ENCODE measurements at places on chromosomes 2 and 18. TPM values are rescaled to one million over a fixed set of nuclear protein-coding genes. Genes with fewer than 3 reads are reported as not detected.

DNA sequence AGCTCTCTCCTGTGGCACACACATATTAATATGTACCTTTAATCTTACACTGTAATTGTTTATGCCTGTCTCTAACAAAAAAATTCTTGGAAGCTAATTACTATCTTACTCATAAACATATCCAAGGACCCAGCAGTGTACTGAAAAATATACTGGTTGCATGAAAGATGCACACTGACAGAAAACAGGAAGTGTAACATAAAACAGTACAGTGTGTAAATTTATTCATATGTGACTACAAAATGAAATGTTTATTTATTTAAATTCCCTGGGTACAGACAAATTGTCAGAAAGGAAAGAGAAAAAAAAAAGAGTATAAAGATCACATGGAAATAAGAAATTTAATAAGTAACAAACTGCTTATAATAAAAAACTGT lies 28.5 kb downstream of the TMEM131 start:
- no peak for DNase-seq

DNA sequence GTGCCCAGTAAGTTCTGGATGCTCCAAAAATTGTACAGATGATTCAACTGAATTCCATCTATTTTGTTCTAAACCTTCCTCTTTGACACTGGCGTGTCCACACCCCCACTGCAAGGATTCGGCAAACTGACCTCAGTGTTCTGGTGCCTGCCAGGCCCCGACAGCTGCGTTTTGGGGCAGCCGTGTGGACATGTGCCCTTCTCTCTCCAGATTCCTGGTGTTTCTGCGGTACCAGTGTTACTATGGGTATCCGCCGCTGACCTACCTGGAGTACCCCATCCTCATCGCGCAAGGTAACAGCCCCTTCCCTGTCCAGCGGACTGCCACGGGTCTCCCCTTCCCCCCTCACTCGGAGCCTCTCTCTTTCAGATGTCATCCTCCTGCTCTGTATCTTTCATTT lies 5.0 kb downstream of the SLC66A3 start:
- no peak for DNase-seq

- no peak for DNase-seq
Measured at GRCh38 chr2:217946051-217946450, 56.7 kb downstream of the TNS1 start.

Gene DPP4
- total RNA-seq: 6.7 TPM

Gene RNF125
- total RNA-seq: 1.9 TPM

Gene HOXD8
- total RNA-seq: not detected

- peak; percentile 14 for DNase-seq
Measured at GRCh38 chr18:61635901-61636528, 256.8 kb downstream of the RNF152 start.

Gene FNDC4
- 6.9 TPM for total RNA-seq

Gene REEP1
- total RNA-seq: 1.1 TPM

- DNase-seq: peak; percentile 75
Measured at GRCh38 chr18:21682371-21683051, 22.1 kb downstream of the ABHD3 start.

Gene SH3RF3
- 7.3 TPM for total RNA-seq

- DNase-seq: no peak
Measured at GRCh38 chr18:4986677-4987076, 210.4 kb downstream of the AKAIN1 start.

DNA sequence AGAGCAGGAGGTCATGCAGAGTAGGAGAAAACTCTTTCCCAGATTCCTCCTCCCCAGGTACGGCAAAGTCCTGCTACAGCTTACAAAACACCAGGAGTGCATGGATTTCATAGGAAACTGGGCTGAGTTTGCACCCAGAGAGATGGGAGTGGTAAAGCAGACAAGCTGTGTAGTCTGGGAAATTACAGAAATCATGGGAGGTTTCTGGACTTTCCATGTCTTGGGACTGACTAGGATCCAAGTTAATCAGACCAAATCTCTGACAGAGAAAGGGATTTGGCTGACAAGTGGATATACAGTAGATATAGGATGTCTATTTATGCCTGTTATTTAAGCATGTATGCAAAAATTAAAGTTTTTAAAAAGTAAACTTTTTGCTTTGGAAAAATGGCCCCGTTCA lies 205.4 kb upstream of the ACVR2A start:
- no peak for DNase-seq

Measured in astrocyte (in vitro differentiated cells and primary cell).